ENCODE measurements at places on chromosomes 16 and 17.

DNA sequence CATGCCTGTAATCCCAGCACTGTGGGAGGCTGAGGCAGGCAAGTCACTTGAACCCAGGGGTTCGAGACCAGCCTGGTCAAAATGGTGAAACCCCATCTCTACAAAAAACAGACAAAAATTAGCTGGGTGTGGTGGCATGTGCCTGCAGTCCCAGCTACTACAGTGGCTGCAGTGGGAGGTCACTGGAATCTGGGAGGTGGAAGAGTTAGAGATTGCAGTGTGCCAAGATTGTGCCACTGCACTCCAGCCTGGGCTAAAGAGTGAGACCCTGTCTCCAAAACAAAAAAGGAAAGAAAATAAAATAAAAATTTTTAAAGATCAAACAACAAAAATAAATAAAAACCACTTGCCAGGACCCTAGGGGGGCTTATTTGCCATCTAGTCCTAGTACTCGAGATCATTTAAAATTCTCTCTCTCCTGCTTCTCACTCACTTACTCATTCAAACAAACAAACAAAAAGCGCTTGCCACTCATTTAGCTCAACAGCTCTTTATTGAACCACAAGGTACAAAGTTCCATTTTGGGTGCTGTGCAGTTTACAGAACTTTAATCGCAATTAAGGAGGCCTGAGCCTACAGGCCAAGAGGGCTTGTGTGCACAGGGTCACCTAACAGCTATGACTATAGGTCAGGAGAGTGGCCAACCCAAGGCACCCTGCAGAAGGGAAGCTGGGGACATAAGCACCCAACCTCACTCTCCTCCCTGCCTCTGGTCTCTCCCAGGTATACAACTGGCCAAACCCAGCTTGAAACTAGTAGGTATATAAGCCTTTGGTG is 4.4 kb downstream of the CHD9NB start:
- DNase-seq = no peak

DNA sequence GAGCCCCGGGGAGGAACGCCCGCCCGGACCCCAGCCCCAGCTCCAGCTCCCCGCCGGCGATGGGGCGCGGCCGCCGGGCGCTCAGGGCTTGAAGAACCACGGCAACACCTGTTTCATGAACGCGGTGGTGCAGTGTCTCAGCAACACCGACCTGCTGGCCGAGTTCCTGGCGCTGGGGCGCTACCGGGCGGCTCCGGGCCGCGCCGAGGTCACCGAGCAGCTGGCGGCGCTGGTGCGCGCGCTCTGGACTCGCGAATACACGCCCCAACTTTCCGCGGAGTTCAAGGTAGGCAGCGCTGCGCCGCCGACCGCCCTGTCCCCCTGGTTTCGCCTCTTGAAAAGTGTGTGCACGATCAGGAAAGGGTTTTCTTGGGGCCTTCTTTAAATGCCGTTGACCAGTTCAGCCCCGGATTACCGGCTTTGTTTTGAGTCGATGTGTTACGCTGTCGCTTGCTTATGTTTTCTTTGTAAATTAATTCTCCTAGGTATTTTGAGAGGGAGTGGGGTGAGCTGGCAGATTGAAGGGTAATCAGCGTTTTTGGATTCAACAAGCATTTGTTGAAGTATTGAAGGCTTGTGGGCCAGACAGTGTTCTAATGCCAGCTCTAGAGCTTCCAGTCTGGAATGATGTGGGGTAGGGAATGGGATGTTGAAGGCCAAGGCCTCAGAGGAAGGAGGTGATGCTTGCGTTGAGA is 681 bp downstream of the USP43 start:
- peak; percentile 15 for DNase-seq

GRCh38 chr17:21119247-21119918 is 7.4 kb upstream of the DHRS7B start:
- DNase-seq = peak; percentile 50

- peak; percentile 92 for DNase-seq
Observed at GRCh38 chr17:5419356-5419958, at the start of gene NUP88. TSS of gene NUP88 (minus strand) at chr17:5419662. CDS start at chr17:5419650, 12 bp downstream.

DNA sequence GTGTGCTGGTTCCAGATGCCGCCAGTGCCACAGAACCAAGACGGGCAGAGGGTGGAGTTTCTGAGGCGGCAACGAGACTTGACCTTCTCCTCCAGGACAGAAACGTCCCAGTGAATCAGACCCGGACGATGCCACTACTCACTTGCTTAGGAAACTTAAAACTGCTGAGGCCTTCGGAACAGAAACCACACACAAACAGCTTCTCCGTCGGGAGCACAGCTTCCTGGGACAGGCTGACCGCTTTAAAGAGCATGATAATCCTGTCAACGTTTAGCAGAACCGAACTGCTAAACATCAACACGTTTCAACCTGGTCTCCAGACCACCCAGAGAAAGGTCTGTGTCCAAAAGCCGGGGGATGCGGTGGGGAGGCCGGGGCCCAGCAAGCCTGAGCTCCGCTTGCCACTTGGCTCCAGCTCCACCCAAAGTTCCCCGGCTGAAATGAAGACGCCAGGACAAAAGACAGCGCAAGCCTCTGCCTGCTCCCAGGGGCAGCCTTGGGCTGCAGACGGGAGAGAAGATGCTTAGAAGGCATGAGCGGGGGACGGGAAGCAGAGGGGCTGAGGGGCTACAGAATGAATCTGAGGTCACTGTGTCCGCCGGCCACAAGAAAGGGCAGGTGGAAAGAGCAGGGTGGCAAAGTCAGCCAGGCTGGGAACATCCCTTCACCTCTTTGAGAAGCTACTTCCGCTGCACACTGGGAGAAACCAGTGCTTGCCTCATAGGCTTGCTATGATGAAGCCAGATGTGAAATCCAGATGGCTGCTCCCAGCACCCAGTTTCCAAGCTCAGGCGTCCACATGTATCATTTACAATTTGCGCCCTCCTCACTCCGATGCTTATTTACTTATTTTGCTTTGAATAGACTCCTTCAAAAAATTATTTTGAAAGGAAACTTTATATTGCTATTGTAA is 69.0 kb downstream of the MRM3 start:
- no peak for DNase-seq

DNA sequence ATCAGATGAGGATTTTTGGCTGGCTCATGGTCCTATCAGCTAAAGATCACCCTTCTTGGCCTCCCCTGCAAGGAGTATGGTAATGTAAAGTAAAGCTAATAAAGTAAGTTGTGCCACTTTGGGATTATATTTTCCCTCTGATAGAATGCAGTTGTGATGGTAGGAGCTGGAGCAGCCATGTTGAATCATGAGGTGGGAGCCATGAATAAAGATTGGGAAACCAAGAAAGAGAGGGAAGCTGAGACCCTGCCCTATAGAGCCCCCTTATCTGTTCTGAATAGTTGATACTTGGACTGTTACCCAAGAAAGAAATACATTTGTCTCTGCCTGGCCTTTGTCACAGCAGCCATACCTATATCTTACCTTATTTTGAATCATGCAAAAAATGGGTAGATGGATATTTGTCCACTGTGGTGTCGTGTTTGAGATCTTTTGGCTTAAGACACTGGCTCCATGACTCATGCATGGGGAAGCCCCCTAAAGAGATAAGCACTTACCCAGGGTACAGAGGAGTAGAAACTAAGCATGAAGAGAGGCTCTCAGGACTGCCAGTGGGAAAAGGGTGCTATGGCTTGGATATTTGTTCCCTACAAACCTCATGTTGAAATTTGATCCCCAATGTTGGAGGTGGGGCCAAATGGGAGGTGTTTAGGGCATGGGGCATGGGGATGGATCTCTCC is 17.7 kb upstream of the TVP23A start:
- no peak for DNase-seq

DNA sequence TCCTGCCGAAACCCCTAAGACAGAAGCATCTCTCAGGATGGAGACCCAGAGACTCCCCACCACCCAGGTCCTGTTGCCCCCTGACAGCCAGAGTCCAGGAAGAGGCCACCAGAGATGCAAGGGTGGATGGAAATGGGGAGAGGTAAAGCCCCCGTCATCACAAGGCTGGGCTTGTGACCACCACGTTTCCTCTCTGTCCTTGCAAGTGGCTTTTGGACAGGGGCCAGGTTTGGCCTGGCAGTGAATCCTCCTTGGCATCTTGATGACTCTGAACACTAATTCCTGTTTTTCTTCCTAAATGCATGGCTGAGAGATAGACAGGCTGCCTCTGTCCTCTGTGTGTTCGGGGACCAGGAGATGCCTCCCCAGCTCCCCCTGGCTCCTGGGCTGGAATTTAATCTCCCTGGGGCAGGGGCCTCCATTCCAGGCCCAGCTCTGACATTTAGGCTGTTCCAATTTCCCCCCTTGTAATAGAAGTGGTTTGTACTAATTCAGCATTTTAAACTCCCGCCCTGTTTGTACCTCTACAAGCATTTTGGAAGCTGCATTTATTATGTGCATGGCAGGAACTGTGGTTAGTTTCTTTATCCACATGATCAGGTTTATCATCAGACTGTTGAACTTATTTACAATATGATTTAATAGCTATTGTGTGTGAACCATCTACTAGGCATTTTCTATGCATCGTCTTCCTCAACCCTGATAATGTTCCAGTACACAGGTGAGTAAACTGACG is 116.1 kb upstream of the IRX6 start:
- DNase-seq = no peak

DNA sequence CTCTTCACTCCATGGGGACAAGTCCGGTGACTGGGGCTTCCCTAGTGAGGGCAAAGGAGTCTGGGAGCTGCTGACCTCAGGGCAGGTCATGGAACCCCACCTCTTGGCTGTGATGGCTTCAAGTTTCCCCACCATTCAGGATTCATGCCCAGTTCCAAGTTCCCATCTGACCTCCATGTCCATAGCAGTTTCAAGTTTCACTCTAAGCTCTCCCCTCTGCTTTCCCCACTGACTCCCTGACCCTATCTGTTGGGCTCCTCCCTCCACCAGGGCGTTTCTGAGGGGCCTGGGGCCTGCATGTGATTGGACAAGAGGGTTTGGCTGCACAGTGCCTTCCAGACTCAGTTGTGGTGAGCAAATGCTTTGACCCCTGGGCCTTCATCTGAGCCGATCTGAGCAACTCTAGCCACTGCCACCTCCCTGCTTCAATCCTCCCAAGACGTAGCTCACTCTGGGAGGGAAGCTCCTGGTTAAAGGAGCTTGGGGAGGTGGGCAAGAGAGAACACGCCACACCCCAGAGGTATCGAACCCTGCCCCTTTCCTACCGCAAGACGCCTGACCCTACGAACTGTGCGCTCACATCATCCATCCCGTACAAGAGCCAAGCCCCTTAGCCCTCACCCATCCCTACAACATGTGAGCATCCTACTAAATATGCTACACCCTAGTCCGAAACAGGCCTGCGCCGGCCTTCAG is 8.3 kb downstream of the ZNF629 start:
- DNase-seq = no peak

DNA sequence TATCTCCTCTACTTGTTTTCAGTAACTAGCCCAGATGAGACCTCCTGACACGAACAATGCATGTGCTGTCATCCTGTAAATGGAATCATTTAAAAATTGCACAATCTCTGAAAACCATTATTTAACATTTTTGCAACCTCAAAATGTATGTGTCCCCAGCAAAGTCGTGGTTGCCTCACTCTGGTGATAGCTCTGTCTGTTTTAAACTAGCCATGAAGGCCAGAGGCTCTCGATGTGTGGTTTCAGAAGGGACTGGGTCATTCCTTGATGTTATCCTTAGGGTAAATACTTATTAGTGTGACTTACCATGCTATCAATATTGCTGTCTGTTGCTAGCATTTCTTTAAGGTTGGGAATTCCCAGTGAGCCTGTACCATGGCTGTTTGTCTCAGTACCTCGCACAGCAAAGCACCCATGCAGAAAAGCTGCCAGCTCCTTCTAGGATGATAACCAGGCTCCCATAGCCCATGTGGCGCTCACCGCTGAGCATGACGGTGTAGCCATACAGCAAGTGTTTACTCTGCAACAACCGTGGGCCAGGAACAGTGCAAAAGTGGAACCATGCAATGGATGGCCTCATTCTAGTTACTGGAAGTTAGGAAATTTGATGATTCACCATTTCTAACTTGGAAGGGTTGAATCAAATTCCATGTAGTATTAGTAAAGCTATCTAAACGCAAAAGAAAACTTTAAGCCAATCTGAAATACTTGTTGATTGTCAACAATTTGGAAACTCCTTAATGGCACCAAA is 2.9 kb upstream of the PGS1 start:
- peak; percentile 95 for DNase-seq

DNA sequence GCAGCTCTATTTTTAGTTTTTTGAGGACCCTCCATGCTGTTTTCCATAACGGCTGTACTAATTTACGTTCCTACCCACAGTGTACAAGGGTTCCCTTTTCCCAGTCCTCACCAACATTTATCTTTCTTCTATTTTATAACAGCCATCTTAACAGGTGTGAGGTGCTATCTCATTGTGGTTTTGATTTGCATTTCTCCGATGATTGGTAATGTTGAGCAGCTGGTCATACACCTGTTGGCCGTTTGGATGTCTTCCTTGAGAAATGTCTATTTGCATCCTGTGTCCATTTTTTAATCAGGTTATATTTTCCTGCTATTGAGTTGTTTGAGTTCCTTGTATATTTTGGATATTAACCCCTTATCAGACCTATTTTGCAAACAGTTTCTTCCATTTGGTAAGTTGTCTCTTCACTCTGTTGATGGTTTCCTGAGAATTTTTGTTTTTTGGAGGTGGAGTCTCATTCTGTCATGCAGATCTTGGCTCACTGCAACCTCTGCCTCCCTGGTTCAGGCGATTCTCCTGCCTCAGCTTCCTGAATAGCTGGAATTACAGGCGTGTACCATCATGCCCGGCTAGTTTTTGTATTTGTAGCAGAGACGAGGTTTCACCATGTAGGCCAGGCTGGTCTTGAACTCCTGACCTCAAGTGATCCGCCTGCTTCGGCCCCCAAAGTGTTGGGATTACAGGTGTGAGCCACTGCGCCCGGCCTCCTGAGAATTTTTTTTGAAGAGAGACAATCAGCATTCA is 279.6 kb downstream of the SNX29 start:
- no peak for DNase-seq

- DNase-seq = no peak
Observed at GRCh38 chr16:72137380-72138063, 34.4 kb downstream of the PMFBP1 start.

DNA sequence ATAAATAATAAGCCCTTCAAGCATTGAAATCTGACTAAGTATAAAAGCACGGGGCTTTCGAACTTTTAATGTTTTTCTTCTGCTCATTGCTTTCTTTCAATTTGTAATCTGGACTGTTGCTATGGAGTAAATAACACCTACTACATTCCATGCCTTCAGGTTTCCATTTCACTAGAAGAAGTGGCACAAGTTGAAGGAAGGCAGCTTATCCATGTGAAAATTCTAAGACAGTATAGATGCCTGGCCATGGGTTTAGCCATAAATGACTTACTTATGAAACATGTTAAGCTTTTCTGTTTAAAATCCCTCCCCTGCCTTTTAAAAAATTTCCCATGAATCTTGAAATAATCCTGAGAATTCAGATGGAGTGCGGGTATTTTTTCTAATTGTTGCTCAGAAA is 30.6 kb downstream of the KCNJ16 start:
- no peak for DNase-seq

GRCh38 chr17:38464723-38465390 is 36.6 kb downstream of the ARHGAP23 start:
- DNase-seq = no peak

GRCh38 chr17:4987767-4988567 is 492 bp upstream of the CAMTA2 start:
- peak; percentile 48 for DNase-seq

GRCh38 chr17:63483655-63484575 is 7.1 kb downstream of the ACE start:
- no peak for DNase-seq

All from inflammatory macrophage treated with lipopolysaccharide for 4 hours (primary cell).